ENCODE measurements at places on chromosomes 2 and 18. TPM values are rescaled to one million over a fixed set of nuclear protein-coding genes. Genes with fewer than 3 reads are reported as not detected.

- no peak for DNase-seq
These were observed 123.8 kb downstream of the CELF4 start for GRCh38 chr18:37441821-37442220.

- no peak for DNase-seq
These were observed 39.3 kb upstream of the SLC35G4 start for GRCh38 chr18:11570073-11570588.

- peak; percentile 69 for DNase-seq
These were observed 79.0 kb downstream of the EDAR start for GRCh38 chr2:108910011-108910431.

DNA sequence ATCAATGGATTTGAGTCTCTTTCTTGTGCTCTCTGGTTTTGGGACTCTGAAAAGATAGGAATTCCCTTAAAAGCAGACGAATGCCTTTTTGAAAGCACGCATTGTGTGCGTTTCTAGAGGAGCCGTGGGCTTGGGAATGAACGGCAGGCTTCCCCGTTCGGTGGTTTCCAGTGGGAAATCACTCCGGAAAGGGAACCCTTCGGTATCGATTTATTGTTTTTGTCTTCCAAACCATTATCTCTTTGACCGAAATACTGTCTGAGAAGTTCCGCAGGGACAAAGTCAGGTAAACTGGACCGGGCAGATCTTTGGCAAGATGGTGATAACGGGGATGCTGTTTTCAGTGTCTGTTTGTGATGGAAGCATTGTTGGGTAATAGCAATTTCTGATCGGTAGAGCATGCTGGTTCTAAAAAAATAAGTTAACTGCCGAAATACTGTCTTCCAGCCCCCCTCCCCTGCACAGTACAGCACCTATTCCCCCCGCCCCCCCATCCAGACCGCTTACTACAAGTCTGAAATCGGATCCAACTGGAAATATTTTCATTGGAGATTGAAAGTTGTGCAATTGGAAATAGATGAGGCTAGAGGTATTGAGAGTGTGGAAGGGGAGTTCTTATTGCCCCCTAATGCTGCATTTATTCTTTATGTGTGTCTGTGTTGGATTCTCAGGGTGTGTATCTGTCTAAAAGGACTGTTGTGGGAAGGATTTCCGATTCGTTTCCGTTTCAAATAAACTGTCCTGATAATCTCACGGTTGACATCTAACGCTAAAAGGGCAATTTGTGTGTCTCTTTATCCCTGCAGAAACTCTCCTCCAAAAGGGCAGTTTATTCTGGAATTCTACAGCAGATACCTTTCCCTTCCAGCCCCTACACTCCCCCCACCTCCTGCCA is 635 bp downstream of the SETBP1 start:
- DNase-seq = peak; percentile 62

DNA sequence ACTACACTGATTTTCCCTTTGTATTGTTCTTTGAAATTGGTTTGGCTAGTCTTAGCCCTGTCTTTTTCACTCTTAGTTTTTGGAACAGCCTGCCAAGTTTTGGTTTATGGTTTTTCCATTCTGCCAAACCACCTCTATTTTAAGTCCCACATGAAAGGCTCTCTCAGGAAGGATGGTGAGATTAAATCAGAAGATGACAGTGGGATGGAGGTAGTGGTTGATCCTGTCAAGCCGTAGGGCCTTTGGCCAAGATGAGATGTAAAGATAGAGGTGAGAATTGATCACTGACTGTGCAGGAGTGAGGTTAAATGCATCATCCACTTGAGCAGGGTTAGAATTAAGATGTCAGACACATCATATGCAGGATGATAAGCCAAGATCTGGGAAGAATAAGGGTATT is 948.5 kb downstream of the SLC4A3 start:
- DNase-seq = no peak

- DNase-seq = no peak
These were observed 190.0 kb downstream of the SEPTIN10 start for GRCh38 chr2:109423556-109424359.

The TWIST2 gene
- total RNA-seq = 21.8 TPM

DNA sequence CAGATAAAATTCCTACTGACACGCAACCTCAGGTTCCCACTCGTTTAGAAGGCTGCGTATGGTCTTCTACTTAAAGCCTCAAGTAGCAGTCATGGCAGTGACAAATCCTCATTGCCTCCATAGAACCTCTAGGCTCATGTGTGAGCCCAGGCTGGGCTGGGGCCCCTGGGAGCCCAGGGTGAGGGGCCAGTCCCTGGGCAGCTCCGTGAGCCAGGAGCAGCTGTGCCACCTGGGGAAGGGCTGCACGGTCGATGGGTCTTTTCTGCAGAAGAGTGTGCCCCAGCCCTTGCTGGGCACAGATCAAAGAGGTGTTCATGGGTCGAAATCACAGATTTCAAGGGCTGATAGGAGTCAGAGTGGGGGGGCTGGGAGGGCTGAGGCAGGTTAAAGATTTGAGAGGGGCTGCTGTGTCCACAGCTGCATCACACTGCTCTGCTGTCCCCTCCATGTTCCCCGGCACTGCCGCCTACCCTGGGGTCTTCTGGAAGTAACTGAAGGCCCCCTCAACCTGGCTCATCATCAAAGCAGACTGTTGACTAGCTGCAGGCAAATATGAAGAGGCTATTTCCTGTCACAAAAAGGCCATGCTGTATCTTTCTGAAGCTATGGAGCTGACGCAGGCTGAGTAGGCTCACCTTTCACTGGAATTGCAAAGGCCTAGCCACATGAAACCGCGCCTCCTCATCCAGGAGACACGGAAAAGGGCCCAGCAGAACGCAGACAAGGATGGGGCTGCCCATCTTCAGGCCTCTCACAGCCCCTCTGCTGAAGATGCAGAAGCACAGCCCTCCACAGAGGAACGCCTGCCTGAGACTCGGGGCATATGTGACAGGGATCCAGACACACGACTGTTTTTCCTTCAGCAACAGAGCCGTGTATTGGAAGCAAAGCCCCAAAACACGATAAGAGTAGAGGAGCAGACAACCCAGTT is 35.7 kb upstream of the ALPP start:
- no peak for DNase-seq

- no peak for DNase-seq
These were observed 63.2 kb downstream of the UGGT1 start for GRCh38 chr2:128154225-128154624.

The ALPP gene
- not detected for total RNA-seq

The DLX1 gene
- 2.4 TPM for total RNA-seq

The OSBPL1A gene
- 85.8 TPM for total RNA-seq

DNA sequence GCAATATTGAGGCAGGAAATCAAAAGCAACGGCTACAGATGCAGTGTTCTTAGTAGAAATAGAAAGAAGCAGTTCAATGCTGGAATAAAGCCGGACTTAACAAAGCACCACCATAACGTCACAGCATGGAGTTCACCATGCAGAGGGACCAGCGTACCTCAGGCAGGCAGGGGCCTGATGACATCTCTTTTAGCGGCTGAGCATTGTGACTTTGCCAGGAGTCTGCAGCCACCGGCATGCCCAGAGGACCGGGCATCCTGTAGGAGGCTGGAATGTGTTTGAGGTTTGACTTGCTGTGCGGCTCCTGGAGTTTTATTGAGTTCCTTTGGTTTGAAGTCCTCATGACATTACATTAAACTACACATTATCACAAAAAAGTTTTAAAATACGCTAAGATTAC is 139.8 kb downstream of the UXS1 start:
- DNase-seq = no peak

The FASTKD2 gene
- total RNA-seq = 51.6 TPM

GRCh38 chr2:56464613-56465012 is 280.8 kb downstream of the CCDC85A start:
- DNase-seq = no peak

The SH3YL1 gene
- total RNA-seq = 71.0 TPM

The DNER gene
- 1.3 TPM for total RNA-seq

DNA sequence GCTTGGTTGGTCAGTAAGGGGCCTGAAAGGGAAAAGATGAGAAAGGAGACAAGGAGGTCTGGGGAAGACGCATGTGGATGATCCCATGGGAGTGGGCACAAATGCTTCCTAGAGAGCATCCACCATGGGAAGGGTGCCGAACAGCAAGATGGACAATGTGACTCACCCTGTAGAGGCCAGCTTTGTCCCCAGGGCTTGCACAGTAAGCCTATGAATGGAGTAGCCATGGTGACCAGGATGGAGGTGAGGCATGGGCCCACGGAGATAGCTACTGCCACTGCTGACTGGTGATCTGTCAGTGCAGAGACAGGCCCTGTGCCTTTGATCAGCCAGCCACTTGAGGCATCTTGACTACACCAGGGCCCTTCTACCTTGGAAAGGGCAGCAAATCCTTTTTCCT is 172.6 kb downstream of the HAUS1 start:
- no peak for DNase-seq

The DHRS9 gene
- total RNA-seq = 1.6 TPM

GRCh38 chr18:3164381-3164780 is 55.4 kb downstream of the MYOM1 start:
- no peak for DNase-seq

The DNAJC27 gene
- 11.5 TPM for total RNA-seq

The PELI1 gene
- total RNA-seq = 31.4 TPM

The TACR1 gene
- total RNA-seq = 0.41 TPM

The WNT6 gene
- 1.9 TPM for total RNA-seq

The RAB27B gene
- 3.7 TPM for total RNA-seq

- DNase-seq = no peak
These were observed 19.5 kb upstream of the DARS1 start for GRCh38 chr2:136004965-136005364.

DNA sequence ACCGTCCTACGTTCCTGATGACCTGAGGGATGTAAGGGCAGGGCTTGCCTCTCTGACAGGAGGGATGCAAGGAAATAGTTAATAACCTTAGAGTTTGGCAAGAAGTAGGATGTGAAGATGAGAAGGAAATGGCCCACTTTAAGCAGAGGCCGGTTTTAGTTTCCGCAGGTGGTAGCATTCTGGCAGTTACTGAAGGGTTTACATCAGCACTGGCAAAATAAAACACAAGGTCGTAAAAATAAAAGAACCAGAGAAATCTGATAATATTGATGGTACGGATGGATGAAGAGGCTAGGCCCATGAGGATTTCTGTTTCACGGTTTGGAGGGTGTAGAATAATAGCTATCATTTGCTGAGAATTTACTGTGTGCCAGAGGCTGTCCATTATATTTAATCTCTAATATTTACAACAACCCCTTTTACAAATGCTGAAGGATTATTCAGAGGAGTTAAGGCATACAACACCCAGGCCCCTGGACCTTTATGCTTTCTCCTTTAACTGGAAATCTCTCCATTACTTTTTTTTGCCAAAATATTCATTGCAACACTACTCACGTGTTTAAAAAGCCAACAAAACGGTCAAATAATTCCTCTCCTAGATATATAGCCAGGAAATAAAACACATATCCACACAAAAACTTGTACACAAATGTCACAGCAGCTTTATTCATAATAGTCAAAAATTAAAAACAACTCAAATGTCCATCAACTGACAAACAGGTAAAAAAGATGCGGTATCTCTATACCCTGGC is 28.5 kb downstream of the DAPL1 start:
- DNase-seq = no peak

DNA sequence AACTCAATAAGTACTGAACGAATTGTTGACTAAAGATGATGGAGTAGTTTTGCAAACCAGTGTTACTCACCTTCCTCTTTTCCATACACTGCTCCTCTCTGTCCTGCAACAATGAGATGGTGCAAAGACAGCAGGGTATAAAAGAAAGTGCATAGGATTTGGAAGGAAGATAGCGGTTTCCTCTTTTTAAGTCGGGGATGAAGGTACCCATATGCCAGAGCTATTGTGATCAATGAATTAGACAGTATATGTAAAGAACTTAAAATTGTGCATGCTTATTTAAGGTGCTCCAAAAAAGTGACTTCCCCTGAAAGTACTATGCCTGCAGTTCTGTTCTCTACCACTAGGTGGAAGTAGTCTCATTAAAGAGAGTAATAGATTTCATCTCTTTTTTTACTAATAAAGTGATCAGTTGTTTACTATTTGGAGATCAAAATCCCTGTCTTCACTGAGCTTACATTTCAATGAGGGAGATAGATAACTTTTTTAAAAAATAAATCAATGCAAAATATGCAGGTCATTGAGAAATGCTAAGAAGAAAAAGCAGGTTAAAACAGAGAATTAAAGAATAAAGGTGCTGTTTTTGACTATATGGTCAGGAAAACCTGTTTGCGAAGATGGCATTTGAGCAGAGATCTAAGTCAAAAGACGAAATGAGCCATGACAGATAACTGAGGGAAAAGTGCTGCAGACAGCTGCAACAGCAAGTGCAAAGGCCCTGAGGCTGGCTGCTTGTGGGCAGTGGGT is 339.7 kb upstream of the SLC14A2 start:
- DNase-seq = no peak

GRCh38 chr2:174438146-174438886 is 42.8 kb downstream of the SCRN3 start:
- peak; percentile 36 for DNase-seq

The GPR39 gene
- total RNA-seq = 0.10 TPM

GRCh38 chr2:215848146-215848545 is 165.2 kb downstream of the MREG start:
- no peak for DNase-seq

GRCh38 chr2:188512456-188512855 is 220.8 kb downstream of the GULP1 start:
- DNase-seq = peak; percentile 81

The NEU4 gene
- total RNA-seq = 9.4 TPM

The UBE2E3 gene
- total RNA-seq = 128 TPM

DNA sequence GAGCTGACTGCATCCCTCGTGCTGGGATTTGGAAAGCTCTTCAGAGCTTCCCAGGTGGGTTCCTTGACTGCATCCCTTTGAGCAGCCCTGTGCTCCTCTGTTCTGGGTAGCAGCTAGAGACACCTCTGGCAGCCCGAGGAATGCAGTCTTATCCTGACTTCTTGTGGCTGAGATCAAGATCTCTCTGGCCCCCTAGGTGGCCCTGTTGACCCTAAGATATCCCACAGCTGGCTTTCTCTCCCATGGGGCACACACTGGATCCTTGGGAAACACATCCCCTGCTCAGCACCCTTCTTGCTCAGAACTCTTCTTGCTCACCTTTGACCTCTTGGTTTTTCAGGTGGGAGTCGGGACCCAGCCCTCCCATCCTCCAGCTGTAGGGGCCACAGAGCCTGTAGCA is 237.2 kb downstream of the TSN start:
- no peak for DNase-seq

- DNase-seq = no peak
These were observed 163.1 kb downstream of the BABAM2 start for GRCh38 chr2:28053597-28053996.

The INPP5D gene
- total RNA-seq = 9.1 TPM

GRCh38 chr2:64127119-64127518 is 17.1 kb downstream of the PELI1 start:
- no peak for DNase-seq

DNA sequence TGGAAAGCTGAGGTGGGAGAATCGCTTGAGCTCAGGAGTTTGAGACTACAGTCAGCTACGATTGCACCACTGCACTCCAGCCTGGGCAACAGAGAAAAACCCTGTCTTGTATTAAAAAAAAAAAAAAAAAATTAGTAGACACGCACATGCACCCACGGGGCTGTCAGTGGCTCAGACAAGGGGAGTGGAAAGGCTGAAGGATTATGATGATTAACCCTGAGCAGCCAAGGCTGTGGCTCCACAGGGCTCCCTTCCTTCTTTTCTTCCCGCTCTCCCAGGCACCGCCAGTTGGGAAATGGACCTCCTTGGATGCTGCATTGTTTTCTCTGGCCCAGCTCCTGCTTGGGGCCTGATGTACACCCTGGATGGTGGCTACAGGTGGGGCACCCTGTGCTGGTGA is 49.0 kb upstream of the RAB6C start:
- no peak for DNase-seq

- DNase-seq = no peak
These were observed 22.1 kb downstream of the PKP4 start for GRCh38 chr2:158478816-158479215.
